NCI-H526 (cell line): ENCODE measurements at places on chromosomes 7 and 10.
A peak's percentile ranks its signal among the peaks of the same experiment; 100 is the strongest.

GRCh38 chr10:48549236-48549635 is 55.6 kb downstream of the ARHGAP22 start:
- DNase-seq: no peak

- peak; percentile 72 for DNase-seq
Observed at GRCh38 chr10:69237528-69238159, 17.5 kb downstream of the HKDC1 start.

DNA sequence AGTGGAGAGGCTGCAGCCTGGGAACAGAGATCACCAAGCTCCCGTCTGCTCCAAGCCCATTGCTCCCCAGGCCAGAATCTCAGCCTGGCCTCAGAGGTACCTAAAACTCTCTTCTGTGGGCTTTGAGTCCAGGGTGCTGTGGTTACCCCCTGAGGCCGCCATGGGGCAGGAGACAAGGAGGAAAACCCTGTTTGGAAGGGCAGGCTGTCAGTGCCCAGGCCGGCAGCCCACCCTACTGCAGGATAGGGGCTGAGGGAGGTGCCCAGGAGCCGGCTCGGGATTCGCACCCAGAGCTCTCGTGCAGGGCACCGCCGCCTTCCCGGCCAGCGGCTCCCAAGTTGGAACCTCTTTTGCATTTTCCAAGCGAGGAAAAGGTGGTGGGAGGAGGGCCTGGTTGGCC is 24.5 kb downstream of the UNCX start:
- no peak for DNase-seq

DNA sequence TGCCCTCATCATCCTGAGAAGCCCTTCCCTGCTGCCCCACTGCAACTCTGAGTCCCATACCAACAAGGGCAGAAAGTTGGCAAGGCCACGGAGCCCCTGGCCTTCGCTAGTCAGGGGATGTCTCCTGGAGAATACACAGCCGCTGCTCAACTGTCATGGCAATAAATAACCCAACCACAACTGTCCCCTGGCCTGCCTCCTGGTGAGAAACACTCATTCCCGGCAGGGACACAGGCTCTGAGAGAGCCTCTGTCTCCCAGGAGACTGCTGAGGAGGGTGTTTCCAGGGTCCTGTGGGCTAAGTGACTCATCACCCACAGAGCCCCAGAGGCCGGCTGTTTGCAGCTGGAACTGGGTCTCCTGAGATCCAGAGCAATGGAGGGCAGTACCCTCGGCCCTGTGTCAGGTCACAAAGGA is 354.1 kb downstream of the TNS3 start:
- no peak for DNase-seq

GRCh38 chr7:153943861-153944260 is 108.3 kb upstream of the DPP6 start:
- DNase-seq: peak; percentile 51
